Thoracic aorta (tissue), 2 donors: ENCODE measurements at places on chromosomes 7 and 10. TPM values are rescaled to one million over a fixed set of nuclear protein-coding genes. Genes with fewer than 3 reads are reported as not detected.

- no peak for DNase-seq
These were observed 123.6 kb downstream of the EMX2 start for GRCh38 chr10:117666166-117666565.

DNA sequence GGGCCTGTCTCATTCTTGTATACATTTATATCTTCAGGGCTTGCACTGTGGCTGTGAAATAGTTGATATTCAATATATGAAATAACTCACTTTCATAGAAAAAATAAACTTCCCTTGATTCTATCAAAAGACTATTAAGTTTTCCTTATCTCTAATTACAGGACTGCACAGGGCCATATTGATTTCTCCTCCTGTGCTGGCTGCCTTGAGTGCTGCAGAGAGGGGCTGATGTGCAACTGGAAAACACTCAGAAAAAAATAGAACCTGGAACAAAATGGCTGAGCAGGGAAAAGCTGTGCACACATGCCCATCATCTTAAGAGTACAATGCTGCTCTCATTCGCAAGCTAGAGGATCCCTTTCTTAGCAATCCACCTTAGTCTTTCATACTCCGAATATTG, 5.9 kb upstream of the HDAC9 start:
- no peak for DNase-seq

Gene CACNB2
- total RNA-seq: 4.5 TPM

DNA sequence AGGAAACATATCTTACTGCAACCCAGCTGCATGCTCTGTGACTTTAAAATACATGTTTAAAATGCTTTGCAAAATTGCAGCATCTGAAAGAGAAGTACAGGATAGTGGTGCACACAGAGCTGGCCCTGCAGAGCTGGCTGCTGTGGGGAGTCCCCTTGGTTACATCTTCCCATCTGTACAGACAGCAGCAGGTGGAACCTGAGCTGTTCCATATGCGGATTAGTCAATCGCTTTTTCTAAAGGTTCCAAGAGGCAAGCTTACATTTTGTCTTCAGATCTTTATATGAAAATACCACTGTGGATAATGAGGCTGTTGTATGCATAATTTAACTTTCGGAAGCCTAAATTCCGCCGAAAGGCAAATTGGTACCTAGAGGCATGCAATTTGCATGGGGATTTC, 444.1 kb downstream of the NRG3 start:
- no peak for DNase-seq

Gene TMEM225B
- total RNA-seq: 2.2 TPM

GRCh38 chr10:21031232-21031795, 134.2 kb upstream of the NEBL start:
- no peak for DNase-seq

DNA sequence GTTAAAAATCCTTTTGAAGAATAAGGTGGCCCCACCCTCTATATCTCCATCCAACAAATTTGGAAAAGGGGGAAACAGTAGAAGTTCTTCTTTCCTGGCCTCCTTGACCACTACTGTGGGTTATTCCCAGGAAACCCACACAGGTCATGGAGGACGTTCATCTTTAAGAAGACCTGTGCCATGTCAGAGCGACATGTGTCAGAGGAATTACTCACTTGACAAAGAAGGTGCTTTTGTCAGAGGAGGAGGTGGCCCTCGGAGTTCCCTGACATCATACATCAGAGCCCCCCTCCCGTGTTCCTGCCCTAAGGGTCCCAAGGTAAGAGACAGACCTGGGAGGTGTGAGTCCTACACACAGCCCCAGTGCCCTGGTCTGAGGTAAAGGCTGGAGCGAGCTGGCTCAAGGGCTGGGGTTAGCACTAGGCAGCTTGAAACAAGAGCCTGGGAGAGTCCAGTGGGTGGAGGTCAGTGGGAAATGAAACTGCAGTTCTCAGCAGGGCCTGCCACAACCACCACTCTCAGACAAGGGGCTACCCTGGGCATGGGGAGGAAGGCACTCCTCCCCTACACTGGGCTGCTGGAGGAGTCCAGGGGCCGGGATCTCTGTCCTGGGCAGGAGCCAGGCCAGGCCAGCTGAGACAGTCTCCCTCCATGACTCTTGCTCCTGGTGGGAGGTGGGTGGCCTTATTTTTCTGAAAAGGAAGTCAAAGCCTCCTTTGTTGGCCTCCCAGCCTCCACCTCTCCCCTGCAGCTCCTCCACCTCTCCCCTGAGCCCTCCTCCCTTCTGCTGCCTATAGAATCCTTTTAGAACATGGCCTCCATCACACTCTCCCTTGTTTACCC, 21.8 kb upstream of the ZMIZ1 start:
- DNase-seq: no peak

- DNase-seq: no peak
These were observed 30.1 kb downstream of the KCND2 start for GRCh38 chr7:120303105-120303504.

Gene NUTM2E
- total RNA-seq: not detected

Gene JAKMIP3
- 0.42 TPM for total RNA-seq

DNA sequence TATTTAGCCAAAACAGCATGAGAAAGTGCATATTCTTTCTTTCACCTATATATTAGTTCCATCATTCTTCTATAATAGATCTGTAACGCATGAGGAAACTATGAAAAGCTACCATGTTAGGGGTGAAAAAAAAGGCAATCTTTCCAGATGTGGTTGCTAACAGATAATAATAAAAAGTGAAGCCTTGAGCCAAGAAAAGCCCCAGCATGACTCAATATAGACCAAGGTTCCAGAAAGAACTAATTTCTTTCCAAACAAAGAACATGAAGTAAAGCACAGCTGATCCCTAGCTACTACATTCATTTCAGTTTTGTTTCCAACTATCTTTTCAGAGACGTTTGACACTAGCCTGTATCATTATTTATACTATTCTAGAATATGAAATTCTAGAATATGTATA, 16.4 kb downstream of the ARL4A start:
- no peak for DNase-seq

- DNase-seq: no peak
These were observed 30.6 kb downstream of the DNMBP start for GRCh38 chr10:99979066-99979685.

DNA sequence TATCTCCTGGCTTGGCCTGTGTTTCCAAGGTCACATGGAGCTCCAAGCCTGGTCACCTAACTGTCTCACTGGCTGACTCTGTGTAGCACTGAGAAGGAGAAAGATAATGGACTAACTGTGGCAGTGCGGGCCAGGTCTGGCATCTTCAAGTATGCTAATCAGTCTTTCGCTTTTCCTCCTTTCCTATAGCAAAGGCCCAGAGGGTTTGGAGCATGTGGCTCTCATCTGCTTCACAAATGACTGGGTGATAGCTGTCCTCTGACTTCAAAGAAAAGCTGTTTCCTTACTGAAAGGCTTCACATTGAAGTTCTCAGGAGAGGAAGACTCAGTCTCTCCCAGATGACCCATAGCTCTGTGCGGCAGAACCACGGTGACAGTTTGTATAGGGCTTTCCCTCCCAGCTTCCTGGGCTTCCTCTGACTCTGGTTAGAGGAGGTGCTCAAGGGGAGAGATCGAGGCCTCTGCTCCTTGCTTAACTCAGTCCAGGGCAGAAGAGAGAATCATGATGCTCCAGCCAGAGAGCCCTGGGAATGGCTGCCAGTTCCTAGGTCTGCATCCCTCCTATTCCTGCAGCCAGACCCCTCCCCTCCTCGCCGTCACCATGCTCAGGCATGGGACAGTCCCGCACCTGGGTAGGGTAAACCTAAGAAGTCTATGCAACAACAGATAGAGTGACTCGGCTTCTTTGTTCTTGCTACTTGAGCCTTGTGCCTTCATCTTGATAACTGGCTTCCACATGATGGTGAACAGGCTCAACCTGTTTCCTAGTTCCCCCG, 72.3 kb downstream of the CCDC71L start:
- no peak for DNase-seq

GRCh38 chr7:93821463-93821862, 69.1 kb downstream of the TFPI2 start:
- no peak for DNase-seq

DNA sequence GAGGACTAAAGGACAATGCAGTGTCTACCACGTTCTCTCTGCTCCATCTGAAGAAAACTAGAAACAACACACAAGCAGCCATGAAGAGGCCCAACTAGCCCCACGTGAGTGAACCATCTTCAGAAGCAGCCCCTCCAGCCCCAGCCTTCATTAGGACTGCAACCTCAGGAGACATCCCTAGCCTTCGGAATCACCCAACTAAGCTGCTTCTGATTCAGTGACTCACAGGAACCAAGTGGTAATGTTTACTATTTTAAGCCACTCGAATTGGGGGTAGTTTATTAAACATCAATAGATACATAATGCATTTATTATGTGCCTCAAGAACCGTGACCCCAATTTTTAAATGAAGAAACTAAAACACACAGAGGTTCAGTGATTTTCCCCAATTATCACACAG, 22.6 kb downstream of the ARHGAP12 start:
- DNase-seq: no peak

DNA sequence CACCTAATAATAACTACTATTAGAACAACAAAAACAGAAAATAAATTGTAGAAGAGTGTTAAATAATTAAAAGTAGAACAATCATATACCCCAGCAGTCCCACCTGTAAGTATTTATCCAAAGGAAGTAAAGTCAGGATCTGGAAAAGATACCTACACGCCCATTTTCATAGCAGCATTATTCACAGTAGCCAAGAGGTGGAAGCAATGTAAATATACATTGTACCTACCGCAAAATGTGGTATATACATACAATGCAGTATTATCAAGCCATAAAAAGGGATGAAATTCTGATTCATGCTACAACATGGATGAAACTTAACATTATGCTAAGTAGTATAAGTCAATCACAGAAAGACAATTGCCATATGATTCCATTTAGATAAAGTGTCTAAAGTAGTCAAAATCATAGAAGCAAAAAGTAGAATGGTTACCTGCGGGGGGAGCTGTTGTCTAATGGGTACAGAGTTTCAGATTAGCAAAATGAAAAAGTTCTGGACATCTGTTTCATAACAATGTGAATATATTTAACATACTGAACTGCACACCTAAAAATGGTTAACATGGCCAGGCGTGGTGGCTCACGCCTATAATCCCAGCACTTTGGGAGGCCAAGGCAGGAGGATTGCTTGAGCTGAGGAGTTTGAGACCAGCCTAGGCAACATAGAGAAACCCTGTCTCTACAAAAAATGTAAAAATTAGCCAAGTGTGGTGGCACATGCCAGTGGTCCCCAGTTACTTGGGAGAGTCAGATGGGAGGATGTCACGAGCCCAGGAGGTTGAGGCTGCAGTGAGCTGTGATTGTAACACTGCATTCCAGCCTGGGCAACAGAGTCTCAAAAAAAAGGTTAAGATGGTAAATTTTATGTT, 6.0 kb upstream of the TMED4 start:
- no peak for DNase-seq

DNA sequence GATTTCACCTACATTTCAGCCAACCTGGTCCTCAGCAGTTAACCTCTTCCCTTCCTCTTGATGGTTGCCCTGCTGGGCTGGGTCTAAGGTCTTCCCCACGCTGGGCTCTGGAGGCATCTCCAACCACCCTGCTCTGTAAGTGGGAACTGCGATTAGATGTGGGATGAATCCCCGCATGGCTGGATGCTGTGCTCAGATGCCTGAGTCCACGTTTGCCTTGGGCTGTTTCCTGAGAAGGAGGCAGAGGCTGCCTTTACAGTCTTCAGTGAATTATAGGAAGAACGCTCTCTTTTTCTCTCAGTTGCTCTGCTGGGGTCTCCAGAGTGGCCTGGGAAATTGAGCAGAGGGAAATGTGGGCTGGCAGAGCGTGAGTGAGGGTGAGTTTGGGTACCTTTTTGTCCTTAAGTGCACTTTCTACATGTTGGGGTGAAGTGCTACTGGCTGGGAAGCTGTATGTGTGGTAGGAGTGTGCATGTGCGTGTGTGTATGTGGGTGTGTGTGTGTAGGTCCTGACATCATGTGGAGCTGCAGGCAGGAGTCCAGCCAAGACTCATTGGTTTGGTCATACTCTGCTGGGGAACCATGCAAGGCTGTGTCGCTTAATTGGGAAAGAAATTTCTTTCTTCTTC, 1.5 kb downstream of the GIMAP8 start:
- no peak for DNase-seq

DNA sequence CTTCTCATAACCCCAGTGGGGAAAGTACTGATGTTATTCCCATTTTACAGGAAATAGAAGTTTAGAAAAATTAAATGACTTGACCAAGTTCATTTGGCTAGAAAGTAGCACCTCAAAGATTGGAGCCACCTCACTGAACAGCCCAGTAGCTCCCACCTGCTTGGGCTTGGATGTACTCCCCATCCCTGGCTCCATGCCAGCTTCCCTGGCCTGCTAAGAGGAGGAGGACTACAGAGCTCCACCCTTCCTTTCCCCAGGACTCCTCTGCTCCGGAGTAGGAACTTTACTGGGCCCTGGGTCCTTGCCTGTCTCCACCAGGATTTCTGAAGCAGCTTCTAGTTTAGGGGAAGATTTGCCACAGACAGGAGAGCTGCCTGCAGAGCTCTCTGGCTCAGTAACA, 3.1 kb downstream of the HPS6 start:
- no peak for DNase-seq

DNA sequence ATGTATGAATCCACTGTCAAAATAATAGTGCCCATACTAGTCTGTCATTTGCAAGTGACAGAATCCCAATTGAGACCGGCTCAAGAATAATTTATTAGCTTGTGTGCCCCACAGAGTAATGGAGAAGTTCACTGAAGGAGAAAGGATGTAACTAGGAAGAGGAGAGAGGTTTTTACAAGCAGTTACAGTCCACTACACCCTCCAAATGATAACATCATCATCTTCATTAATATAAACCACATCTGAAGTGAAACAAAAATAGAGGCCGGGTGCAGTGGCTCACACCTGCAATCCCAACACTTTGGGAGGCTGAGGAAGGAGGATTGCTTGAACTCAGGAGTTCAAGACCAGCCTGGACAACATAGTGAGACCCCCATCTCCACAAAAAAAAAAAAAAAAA, 226.8 kb downstream of the SKIDA1 start:
- no peak for DNase-seq

DNA sequence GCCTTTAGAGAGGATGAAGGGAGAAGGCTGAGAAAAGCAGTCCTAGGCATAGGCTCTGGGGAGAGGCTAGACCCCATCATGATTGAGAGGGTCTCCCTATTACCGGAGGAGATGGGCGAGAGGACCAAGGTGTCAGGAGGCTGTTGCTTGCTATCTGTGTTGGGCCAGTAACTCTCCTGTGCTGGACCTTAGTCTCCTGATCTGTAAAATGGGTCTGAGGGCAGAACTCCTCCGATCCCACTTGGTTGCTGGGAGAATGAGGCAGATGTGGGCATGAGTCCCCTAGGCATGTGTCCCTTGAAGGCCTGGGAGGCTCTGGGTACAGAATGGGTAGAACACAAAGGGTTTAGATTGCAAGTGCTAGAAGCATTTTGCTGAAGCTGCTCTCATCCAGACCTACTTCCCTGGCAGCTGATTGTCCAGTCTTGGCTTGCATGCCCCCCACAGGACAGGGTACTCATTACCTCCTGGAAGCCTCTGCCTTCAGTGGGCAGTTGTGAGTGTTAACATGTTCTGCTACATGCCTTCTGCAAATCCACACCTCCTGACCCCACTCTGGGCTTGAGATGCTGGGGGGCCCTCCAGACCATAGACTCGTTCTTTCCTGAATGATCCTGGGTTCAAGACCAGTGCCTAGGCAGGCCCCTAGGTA, 4.4 kb downstream of the ZMIZ1 start:
- DNase-seq: no peak
